ENCODE measurements at places on chromosomes 2 and 18.
A peak's percentile ranks its signal among the peaks of the same experiment; 100 is the strongest.

DNA sequence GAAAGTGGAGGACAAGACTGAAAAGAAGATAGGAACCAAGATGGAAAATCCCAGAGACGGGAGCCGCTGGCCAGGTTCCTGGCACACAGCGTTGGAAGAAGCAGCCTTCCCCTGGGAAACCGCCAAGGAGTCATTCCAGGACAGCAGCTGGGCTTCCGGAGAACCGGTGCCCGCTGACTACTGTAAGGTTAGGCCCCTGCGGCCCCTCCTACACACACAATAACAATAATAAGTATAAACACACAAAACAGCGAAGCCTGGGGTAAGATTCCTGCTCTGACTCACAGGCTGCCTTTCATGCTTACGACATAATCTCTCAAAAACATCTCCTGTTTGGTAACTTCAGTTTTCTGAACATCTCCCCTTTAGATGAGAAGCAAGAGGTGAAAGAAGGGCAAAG lies 28.1 kb upstream of the MYCN start:
- DNase-seq: no peak

GRCh38 chr2:98743835-98744234 lies 12.9 kb upstream of the MGAT4A start:
- no peak for DNase-seq

- no peak for DNase-seq
These were observed 106.5 kb upstream of the SCN1A start for GRCh38 chr2:166234112-166234846.

GRCh38 chr2:1883476-1883875 lies 139.2 kb upstream of the PXDN start:
- no peak for DNase-seq

DNA sequence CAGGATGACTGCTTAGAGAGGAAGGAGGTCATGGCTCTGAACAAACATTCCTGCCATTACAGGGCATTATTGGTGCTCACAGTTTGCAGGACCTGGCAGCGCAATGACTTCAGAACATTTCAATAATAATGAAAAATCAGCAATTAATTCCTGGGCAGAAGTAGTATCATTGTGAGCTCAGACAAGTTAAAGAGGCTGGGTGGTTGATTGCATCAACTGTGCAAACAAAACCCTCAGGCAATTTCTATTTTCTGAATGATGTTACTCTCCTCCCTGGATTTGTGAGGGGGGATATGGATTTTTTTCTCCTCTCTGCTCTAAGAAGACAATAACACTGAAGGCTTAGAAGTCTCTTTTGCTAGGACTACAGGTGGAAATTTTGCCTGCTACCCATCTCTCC lies 168.1 kb upstream of the TACR1 start:
- no peak for DNase-seq

GRCh38 chr2:223723954-223724411 lies 113.4 kb downstream of the AP1S3 start:
- DNase-seq: peak; percentile 50

DNA sequence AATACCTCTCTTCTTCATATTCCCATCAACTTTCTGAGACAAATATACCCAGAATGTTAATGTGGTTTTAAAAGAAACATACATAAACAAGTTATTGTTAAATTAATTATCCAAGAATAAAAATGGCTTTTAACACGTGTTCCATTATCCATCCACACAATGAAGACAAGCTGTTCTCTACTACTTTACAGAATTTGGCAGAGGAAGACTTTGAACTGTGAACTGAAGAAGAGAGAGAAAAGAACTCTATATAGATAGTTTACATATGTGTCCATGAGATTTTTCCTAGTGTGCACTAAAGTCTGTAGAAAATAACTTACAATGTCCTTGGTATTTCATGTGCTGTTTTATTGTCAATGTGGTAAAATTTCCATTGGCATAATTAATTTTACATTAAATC lies 207.0 kb upstream of the COL3A1 start:
- DNase-seq: no peak

- no peak for DNase-seq
These were observed 65.1 kb upstream of the CXCR4 start for GRCh38 chr2:136183097-136183496.

- DNase-seq: no peak
These were observed 1817.4 kb downstream of the SUCLG1 start for GRCh38 chr2:82641598-82642180.

DNA sequence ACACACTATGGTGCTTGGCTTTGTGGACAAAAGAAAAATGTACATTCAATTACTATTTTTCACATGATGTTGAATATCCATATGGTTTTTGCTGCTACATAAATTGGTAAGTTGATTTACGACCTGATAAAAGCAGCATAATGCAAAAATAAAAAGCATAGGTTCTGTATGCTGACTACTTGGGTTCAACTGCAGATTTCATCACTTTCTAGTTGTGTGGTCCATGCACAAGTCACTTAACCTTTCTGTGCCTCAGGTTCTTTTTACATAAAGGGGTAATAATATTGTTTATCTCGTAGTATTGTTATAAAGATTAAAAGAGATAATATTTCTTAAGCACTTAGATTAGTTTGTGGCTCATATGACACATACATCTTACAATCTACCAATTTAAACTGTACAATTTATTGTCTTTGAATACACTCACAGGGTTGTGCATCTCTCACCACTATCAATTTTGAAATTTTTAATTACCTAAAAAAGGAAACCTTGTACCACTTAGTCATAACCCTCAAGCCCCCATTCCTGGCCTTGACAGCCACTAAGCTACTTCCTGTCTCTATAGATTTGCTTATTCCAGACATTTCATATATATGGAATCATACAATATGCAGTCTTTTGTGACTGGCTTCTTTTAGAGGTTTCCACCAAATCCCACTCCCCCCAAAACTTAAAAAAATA lies 1443.9 kb downstream of the SUCLG1 start:
- DNase-seq: no peak

DNA sequence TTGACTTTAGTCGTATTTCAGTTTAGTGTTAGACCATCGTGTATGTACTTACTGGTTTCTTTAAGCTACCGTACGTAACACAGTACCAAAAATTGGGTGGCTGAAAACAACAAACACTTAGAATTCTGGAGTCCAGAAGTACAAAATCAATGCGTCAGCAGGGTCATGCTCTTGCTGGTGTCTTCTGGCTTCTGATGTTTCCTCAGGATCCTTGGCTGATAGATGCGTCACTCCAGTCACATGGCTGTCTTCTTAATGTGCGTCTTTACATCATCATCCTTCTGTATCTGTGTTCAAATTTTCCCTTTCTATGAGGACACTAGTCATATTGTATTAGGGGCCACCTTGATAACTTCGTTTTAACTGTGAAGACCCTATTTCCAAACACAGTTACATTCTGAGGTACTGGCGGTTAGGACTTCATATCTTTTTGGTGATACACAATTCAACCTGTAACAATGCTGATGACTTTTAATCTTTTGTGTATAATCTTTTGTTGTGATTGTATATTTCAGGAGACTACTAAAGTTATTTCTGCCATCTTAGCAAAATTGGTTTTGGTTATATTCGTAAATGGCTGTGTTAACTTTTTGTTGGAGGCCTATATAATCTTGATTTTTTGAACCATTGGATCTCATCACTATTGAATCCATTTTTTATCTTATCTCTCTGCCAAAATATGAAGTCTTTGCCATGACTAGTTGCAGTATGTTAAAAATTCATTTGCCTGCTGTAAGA lies 25.4 kb downstream of the ACTR3 start:
- DNase-seq: no peak

DNA sequence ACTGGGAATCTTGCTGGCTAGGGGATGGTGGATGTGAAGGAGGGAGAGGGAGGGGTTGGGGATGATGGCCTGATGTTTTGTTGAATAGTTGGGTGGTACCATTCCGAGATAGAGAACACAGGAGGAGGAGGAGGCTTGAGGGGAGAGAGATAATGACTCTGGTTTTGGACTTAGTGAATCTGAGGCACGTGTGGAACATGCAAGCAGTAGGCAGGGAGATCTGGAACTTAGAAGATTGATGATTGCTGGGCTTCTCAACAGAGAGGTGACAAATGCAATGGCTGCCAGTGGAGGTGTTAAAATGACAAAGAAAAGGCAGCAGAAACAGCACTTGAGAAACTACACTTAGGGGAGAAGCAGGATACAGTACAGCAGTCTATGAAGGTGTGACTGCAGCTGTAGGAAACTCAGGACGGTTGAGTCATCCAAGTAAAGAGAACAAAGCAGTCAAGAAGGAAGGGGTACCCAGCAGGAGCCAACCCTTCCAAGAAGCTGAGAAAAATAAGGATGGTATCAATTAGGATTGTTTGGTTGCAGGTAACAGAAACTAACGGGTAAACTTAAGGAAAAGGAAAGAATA lies 221.4 kb upstream of the FBXO11 start:
- no peak for DNase-seq

GRCh38 chr2:157182834-157183396 lies 74.6 kb upstream of the GALNT5 start:
- no peak for DNase-seq

DNA sequence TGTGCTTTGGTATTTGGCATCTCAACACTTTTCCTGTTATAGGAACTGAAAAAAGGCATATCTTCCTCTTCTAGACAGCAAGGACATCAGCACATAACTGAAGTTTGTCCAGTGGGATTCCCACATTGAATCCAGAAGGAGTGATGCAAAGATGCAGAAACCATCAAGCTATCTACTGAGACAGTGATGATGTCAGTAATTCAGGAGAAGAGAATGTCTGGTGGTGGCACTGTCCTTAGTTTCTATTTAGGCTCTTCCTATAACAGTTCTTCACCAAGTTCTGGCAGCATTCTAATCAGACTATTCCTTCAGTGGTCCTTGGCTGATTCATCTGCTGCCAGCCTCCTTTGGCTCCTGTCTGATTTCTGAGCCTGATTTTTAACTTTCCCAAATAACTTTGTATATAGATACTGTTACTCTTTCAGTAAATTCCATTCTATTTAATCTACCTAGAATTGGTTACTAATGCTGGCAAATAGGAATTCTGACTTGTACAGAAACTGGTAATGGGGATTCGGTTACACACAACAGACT lies 56.6 kb upstream of the AGPS start:
- no peak for DNase-seq

DNA sequence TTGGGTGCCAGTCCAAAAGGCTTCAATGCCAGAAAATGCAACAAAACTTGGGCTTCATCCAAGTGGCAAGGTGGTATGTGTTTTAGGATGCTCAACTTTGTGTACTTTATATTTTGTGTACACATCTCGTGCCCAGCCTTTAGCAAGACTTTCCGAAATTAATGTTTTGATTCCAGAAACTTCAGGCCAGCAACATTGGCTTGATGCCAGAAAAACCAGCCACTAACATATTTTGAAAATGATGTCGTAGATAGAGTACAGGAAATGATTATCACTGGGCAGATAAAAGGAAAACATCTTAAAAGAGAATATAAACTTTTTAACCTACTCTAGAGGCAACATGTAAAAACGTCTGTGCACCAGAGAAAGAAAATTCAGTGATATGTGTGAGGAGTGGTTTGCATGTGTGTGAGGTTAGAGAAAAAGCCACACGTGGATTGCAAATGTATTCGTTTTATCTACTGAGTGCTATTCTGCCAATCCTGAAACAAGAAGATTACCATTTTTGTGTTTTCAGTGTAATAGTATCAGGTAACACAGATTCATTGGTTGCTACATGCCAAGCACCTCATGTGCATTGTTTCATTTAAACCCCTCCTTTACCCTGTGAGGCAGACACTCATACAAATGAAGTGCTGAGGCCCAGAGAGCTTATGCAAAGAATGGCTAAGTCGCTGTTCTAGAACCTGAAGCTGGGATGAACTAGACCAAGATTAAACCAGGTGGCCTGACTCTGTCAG lies 264.8 kb downstream of the C1D start:
- DNase-seq: no peak

GRCh38 chr2:20225294-20226151 lies 593 bp upstream of the SDC1 start:
- DNase-seq: no peak

- DNase-seq: no peak
These were observed 34.0 kb upstream of the TMEM131 start for GRCh38 chr2:98029718-98030222.

GRCh38 chr2:160220545-160221009 lies 20.5 kb upstream of the ITGB6 start:
- no peak for DNase-seq

- DNase-seq: no peak
These were observed 306.3 kb upstream of the HS6ST1 start for GRCh38 chr2:128624956-128625355.

GRCh38 chr18:42401131-42401673 lies 446.2 kb downstream of the PIK3C3 start:
- no peak for DNase-seq

DNA sequence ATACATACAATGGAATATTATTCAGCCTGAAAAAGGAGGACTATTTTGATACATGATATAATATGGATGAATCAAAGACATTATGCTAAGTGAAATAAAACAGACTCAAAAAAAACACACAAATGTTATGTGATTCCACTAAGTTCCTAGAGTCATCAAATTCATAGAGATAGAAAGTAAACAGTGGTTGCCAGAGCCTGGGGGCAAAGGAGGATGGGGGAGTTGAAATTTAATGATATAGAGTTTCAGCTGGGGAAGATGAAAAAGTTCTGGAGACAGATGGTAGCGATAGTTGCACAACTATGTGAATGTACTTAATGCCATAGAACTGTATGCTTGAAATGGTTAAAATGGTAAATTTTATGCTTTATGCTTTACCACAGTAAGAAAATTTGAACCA lies 119.7 kb downstream of the METTL4 start:
- DNase-seq: no peak

DNA sequence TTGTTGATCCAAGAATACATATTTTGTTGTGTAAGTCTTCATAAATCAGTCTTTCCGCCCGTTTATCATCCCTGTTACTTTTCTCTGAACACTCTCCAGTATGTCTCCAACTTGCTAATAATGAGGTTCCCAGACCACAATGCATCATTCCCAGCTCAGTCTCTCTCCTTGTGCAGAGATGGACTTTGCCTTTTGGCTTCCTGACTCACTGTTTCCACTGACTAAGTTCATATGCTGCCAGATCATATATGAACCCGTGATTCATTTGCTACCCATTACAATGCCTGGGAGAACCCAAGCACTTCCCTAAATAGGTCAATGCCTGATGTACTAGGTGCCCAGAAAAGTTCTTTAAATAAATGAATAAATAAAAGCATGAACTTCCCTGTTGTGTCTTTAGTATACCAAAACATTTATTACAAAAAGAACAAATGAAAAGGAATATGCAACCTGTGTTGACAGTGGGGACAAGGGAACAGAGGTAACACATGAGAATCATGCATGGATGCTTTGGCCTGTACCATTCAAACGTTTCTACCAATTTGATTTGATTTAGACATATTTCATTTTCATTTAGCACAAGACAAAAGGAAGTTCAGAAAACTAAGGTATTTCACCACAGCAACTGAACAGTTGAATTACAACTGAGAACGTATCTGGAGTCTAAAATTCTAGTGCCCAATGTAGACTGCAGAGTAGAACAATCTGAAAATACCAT lies 215.4 kb upstream of the HNRNPA3 start:
- DNase-seq: no peak

- DNase-seq: no peak
These were observed 156.2 kb upstream of the KCNH7 start for GRCh38 chr2:162994718-162995117.

- no peak for DNase-seq
These were observed 12.2 kb downstream of the EML6 start for GRCh38 chr2:54735636-54736035.

GRCh38 chr2:96787411-96787810 lies 26.7 kb downstream of the CNNM4 start:
- DNase-seq: no peak

- DNase-seq: no peak
These were observed 315.2 kb downstream of the TDRD15 start for GRCh38 chr2:21438949-21439348.

Measured in nephron progenitor cell (in vitro differentiated cells).